Endodermal cell (in vitro differentiated cells): ENCODE measurements at places on chromosomes 13 and 19. TPM values are rescaled to one million over a fixed set of nuclear protein-coding genes. Genes with fewer than 3 reads are reported as not detected.

Gene CHMP2A
- 138 to 148 TPM (median 147 TPM) in 3 replicates for total RNA-seq

Gene LRRC8E
- total RNA-seq: 3.4 and 3.5 TPM in 2 replicates

Gene SIGLEC6
- not detected in 3 replicates for total RNA-seq

Gene MEDAG
- 0.13 to 0.56 TPM in 2 of 3 replicates, not detected in the other for total RNA-seq

Gene ZNF799
- 6.2 and 8.6 TPM in 2 replicates for total RNA-seq

Gene TRIM28
- 859 and 930 TPM in 2 replicates for total RNA-seq

Gene VASP
- total RNA-seq: 144 and 148 TPM in 2 replicates

DNA sequence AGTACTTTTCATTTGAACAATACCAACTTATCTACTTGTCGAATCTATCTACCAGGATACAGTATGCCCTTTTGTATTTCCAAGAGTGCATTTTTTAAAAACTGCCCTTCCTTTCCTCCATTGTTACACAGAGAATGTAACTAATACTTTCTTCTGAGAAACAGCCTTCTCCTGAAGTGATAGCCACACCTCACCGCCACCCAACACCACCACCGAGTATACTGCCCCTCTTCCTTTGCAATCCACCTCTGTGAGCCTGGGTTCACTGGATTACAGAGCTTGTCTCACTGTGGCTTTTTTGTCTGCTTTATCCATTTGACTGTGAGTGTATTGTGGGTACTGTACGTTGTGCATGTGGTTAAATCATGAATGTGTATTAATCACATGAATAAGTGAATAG, 305.4 kb downstream of the KLF12 start:
- DNase-seq: no peak

- DNase-seq: peak; percentile 87
Measured at GRCh38 chr13:84605927-84606326, 723.7 kb upstream of the SLITRK1 start.

- DNase-seq: no peak
Measured at GRCh38 chr13:42702716-42703115, 78.7 kb upstream of the FAM216B start.

DNA sequence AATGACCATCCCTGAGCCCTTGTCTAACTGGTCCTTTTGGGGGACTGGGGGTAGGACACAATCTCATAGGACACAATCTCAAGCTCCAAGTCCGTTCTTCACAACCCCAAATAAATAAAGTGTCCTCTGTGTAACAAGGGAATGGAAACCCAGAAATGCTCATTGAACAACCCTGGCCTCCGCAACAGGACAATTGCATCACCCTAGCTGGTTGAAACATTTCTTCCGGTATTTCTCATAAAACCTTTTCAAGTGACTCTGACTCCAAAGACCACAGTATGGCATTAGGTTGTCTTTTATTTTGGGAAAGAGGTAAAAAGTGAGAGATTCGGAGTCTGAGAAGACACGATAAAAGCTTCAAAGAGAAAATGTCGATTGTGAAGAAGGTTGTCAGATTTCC, 186.6 kb downstream of the ZNF536 start:
- no peak for DNase-seq

DNA sequence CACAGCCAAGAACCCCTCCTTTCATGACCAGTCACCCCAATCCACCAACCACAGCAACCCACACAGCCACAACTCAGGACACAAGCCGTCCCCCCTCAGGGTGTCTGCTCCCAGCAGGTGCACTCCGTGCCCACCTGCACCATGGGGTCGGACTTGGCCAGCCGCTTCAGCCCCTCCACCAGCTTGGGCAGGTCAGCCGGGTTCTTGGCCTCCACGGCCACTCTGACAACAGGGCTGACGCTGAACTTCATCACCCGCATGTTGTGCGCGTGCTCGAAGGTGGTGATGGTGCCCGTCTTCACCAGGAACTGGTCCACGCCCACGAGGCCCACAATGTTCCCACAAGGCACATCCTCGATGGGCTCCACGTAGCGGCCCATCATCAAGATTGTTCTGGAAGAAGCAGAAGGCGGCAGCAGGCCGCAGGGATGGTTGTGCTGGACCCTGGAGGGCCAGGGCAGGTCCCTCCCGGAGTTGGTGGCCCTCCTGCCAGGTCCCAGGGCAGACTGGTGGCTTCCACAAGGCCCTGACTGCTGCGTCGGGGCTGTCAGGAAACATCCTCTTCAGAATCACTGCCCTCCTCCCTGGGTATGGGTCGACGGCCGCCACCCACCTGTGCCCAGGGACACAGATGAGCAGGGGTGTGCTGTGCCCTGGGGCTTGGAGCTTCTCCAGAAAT, 5.5 kb downstream of the EEF2 start:
- DNase-seq: peak; percentile 53

DNA sequence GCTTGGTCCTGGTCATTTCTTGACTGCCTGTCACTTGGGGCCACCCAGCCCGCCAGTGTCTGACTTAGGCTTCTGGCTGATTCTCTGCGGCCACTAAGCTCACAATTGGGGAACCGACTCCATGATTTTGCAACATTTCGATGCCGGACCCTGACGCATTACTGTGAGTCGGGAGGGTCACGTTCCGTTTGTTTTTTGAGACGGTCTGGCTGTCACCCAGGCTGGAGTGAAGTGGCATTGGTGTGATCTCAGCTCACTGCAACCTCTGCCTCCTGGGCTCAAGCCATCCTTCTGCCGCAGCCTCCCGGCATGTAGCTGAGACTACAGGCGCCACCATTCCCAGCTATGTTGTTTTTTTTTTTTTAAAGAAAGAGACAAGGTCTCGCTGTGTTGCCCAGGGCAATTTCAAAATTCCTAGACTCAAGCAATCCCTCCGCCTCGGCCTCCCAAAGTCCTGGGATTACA, 3.2 kb upstream of the ADAT3 start:
- no peak for DNase-seq

GRCh38 chr13:55345224-55345623, 1795.5 kb upstream of the PRR20A start:
- no peak for DNase-seq

DNA sequence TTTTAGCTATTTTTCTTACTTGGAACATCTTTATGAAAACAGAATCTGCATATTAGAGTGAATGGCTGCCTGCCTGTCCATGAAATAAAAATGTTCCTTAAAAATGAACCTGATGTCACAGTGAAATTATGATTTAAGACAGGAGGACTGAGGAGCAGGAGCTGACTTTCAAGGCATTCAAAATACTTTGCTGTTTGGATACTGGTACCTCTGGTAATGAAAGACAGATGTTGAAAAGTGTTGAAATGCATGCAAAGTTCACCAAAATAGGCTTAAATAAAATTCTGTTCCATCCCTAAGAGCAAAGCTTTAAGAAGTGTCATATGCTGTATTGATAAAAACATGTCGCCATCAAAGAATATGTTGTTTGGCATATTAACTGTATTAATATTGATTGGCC, 1.7 kb downstream of the ARHGEF7 start:
- DNase-seq: no peak

DNA sequence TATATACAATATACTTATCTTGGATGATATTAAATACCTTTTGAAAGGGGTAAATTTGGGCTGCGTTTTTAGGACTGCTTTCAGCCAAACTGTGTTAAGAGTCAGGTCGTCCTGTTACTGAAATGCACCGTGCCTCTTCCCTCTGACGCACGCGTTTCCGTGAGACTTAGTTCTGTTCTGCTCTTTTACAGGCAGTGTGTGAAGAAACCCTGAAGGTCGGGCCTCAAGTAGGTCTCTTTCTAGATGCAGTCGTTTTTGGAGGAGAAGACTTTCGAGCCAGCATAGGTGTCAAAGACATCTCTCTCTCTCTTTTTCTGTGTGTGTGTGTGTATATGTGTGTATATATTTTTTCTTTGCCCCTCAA, 107.0 kb downstream of the ZIC5 start:
- peak; percentile 38 for DNase-seq

DNA sequence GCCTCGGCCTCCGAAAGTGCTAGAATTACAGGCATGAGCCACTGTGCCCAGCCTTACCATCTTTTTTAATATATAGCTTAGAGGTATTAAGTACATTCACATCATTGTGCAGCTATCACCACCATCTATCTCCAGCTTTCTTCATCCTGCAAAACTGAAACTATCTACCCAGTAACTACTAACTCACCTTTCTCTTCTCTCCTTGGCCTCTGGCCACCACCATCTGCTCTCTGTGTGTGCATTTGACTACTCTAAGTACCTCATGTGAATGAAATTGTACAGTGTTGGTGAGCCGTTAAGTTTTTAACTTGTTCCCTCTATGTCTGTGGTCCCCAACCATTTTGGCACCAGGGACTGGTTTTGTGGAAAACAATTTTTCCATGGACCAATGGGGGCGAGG, 56.1 kb downstream of the CDK8 start:
- DNase-seq: no peak

DNA sequence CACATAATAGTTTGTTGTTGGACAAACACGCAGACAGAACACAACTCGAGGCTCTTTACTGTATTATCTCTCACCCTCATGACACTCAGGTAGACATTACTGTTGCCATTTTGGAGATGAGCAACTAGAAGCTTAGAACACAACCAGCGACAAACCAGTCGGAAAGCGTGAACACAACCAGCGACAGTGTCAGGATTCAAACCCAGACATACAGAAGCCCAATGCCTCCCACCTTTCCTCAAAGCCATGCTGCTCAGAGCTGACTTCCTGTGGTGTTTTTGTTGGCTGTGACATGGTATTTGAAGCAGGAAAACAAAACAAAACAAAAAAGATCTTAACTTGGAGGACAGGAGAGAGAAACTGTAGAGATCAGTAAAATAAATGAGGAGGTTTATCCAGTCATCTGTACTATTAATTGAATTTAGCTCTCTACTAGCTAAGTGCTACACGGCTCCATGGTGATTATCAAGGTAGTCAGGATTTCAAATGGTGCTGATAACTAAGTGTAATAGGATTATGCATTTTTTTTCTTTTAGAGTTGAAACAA, 92.1 kb downstream of the STARD13 start:
- DNase-seq: peak; percentile 67

- no peak for DNase-seq
Measured at GRCh38 chr13:94261163-94261562, 218.3 kb downstream of the DCT start.

- DNase-seq: no peak
Measured at GRCh38 chr19:31174948-31175347, 174.3 kb downstream of the TSHZ3 start.
